ENCODE measurements at places on chromosomes 4 and X.

GRCh38 chr4:1814453-1814852 is 21.4 kb downstream of the FGFR3 start:
- no peak for DNase-seq

DNA sequence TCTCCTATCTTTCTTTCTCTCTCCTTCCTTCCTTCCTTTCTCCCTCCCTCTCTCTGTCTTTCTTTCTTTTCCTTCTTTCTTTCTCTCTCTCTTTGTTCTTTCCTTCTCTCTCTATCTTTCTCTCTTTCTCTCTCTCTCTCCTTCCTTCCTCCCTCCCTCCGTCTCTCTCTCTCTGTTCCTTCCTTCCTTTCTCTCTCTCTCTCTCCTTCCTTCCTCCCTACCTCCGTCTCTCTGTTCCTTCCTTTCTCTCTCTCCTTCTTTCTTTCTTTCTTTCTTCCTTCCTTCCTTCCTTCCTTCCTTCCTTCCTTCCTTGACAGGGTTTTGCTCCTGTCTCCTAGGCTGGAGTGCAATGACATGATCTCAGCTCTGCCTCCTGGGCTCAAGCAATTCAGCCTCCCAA is 24.2 kb upstream of the P2RY8 start:
- no peak for DNase-seq

DNA sequence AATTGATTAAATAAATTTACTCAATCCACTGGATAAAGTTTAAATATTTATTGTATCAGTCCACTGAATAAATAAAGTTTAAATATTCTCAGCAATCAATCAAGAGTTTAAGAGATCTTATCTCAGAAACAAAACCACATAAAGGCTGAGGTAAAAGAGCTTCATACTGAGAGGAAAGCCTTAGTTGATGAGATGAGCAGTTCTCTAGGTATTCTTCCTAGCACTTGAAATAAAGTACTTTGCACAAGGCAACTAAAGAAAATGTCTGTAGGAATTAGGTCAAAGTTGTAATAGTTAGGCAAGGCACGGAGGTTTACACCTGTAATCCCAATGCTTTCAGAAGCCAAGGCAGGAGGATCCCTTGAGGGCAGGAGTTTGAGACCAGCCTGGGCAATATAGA is 63.5 kb downstream of the UCHL1 start:
- DNase-seq = no peak

DNA sequence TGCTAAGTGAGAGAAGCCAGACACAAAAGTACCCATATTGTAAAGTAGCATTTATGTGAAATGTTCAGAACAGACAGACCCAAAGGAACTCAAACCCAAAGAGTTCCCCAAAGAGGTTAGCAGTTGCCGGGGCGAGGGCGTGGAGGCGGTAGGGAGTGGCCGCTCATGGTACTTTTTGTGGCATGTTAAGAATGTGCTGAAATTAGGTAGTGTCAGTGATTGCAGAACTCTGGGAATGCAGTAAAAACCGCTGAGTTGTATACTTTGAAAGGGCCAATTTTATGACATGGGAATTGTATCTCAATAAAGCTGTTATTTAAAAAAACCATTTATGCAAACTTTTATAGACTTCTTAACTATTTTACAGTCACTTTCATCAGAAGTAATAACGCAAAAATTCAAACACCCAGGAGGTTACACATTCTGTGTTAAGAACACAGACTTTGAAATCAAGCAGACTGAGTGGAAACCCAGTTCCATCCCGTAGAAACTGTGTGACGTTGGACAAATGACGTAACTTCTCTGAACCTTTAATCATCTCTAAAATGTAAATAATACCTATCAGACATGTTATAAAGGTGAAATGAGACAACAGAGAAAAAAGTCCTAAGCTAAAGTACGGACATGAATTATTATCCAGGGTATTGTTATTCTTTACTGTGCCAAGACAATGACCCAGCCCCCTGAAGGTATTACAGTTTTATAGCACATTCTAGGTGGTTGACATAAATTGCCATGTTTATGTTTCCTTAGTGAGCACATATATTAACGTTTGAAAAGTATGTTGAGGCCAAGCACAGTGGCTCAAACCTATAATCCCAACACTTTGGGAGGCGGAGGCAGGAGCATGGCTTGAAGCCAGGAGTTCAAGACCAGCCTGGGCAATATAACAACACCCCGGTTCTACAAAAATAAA is 19.7 kb downstream of the ZFP42 start:
- no peak for DNase-seq

DNA sequence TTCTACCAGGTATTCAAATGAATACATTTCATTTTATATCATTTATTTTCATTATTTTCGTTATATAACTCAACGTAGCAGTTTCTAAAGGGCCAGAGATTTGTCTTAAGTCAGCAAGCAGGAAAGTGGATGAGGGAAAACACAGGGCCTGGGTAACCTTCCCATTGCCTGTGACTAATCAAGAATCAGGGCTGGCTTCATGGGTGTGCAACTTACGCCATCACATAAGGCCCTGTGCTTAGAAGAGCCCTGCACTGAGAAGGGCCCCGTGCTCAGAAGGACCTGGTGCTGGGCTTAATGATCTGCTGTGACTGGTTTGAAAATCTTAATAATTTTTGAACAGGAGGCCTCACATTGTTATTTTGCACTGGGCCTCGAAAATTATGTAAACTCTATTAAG is 65.4 kb upstream of the FAM9C start:
- DNase-seq = no peak

DNA sequence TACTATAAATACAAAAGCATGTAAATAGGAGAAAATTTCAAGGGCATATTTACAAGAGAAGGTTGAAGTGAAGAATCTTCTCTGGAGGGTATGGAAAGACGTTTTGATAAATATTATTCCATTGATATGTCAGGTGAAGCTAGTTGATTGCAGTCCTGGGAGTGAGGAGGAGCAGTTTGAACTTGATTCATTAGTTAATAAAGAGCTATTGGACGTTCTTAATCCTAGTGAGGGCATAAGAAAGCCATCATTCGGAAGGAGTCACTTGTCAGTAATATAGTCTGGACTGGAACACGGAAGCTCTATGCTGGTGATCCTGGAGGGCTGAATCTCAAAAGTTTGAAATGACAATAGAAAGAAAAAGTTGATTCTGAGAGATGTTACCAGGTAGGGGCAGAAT is 455.1 kb downstream of the PACRGL start:
- DNase-seq = no peak

- no peak for DNase-seq
Measured at GRCh38 chrX:39017716-39018115, 216.5 kb downstream of the MID1IP1 start.

DNA sequence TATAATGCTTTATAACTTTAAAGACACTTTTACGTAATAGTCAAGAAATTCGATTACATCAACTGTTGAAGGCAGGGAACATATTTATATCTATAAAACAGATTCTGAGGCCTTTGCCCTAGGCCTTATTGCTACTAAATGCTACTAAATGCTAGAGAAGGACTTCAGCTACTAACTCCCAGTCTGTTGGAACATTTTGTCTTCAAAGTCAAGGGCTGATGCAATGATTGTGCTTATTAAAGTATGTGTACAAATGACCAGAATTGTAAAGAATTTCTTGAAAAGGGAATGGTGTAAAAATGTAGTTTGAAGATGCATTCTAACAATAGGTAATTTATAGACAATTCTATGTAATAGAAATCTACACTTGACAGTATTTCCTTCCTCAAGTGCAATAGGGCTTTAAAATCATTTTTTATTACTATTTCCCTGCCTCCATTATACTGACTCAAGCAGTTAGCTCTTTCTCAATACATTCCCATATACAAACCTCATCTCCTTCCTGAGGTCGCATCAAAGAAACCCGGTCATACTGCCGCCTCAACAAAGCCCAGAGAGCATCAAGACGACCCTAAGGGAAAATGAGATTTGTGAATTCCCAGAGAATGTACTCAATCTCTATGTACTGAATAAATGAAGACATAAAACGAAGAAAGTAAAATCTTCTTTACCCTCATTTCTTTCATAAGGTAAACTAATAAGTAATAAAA is 95.7 kb downstream of the ANTXR2 start:
- no peak for DNase-seq

GRCh38 chr4:163941221-163941905 is 446.9 kb downstream of the TMA16 start:
- DNase-seq = no peak

GRCh38 chr4:80370635-80371034 is 35.1 kb downstream of the CFAP299 start:
- no peak for DNase-seq

- no peak for DNase-seq
Measured at GRCh38 chrX:109873983-109874382, 128.9 kb upstream of the TMEM164 start.

GRCh38 chr4:40827758-40828157 is 78.0 kb downstream of the NSUN7 start:
- no peak for DNase-seq

DNA sequence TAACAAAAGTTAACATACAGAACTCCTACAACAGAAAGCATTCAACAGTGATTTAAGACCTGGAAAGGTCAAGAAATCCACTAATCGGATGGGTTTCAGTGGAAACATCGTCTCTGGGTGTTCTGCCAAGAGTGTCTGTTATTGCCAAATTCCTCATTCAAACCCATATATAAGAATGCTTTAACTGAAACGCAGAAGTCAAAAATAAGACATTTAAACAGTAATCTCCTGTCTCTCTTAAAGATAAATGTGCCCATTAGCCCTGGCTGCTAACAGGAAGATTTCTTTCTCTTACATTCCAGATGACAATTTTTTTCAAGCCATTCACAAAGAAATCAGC is 31.5 kb downstream of the DCTD start:
- DNase-seq = no peak

DNA sequence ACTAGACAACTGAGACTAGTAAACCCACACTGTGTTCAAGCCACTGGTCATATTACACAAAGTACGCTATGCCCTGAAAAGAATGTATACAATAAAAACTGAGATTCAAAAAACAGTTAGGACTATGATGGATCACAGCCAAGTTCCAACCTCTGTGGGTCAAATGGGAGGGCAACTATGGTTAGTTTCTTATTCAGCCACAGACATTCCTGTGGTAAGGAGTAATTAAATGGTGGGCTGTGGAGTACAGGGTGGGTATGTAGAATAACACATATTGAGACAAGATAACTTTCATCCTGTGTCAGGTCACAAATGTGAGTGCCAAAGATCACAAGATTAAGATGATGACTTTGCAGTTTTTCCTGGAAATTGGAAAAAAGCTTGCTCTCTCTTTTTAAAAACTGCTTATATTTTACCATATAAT is 167.2 kb downstream of the NPNT start:
- DNase-seq = no peak

GRCh38 chrX:11750046-11750445 is 8.0 kb upstream of the MSL3 start:
- DNase-seq = no peak

DNA sequence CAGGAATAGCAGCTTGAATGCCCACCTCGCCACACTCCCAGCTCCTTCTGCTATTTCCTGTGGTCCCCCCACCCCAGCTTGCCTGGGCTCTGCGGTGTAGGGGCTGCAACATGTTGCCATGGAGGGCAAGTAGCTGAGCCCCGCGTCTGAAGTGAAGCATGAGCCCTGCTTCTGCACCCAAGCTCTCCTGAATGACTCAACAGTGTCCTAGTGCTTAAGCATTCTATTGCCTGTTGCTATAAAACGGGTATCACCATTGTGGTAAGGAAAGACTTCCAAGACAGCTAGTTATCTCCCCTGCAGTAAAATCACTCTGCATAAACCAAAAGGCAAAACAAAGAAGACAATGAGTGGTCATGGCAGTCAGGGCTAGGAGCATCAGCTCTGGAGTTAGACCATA is 31.4 kb upstream of the SPATA4 start:
- DNase-seq = no peak

- no peak for DNase-seq
Measured at GRCh38 chrX:8310409-8310808, 139.3 kb upstream of the VCX2 start.
